KG1 (cell line): ENCODE measurements at places on chromosomes 7 and 10.

DNA sequence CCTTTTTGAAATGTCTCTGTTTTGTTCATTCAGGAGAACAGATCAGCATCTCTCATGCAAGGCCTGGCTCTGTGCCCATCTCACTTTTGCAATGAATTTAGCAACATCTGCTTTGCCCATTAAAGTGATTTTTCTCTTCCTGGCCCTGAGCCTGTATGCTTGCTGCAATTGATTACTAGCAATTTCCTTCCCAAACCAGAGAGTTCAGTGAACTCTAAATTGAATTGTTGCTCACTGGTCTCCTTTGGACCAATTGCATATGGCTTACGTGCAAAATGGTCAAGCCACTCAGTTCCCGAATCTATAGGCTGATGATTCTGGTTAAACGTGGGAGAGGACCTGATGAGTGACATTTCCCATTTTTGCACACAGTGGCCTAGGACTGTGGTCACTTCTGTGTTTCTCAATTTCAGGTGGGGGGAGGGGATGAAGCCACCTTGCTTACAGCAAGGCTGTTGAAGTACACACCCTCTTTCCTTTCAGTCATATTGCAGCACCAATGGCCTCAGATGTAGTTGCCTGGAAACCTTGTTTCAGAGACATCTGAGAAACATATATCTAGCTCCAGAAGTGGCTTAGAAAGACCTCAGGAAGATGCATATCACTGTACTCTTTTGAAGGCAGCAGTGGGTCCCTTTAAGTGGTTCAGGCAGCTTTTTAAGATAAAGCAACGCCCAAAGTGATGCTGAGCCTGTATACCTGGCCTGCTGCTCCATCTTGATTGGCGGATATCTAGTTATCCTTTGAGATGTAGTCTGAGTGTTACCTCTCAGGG is 201.4 kb downstream of the PTEN start:
- peak; percentile 32 for DNase-seq

DNA sequence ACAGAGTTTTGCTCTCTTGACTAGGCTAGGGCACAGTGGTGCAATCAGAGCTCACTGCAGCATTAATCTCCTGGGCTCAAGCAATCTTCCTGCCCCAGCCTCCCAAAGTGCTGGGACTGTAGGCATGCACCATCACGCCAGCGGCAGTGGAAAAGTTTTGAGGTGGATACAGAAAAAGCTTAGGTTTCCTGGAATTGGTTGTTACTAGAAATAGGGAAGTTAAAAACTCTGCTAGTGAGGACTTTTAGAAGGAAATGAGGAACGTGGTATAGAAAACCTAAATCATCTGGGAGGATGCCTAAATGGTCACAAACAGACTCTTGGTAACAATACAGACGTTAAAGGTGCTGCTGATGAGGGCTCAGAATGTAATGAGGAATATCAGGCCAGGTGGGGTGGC is 10.9 kb upstream of the SNX8 start:
- DNase-seq = no peak

DNA sequence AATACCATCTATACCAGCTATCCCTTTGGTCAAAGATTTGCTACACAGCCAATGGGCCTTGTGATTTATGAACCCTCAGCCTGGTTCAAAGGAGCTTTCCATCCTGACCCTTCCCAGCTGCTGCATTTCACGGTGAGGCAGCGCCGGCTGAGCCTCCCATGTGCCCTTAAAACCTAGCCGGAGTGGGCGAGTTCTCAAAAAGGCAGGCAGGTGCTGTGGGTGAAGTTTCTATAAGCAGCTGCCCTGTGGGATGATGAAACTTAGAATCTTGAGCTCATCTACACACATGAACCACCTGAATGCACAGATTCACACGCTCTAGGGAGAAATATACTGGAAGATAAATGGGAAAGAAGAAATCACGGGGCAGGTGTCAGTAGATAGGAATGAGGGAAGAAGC is 224.7 kb downstream of the MLLT10 start:
- no peak for DNase-seq

DNA sequence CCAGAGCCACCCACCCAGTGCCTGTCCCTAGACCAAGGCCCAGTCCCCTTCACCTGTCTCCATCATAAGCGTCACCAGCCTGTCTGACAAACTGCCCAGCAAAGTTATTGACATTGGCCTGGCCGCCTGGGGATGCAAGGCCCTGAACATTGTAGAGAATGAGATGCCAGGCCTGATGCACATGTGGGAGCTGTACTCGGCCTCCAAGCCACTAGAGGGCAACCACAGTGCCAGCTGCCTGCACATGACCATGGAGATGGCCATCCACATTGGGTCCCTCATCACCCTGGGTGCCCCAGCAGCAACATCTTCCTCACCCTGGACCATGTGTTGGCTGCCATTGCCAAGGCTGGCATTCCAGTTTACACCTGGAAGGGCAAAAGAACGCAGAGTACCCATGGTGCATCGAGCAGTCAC is 63.7 kb upstream of the ANTXRL start:
- no peak for DNase-seq

GRCh38 chr7:729140-730000 is 2.3 kb upstream of the PRKAR1B start:
- no peak for DNase-seq

DNA sequence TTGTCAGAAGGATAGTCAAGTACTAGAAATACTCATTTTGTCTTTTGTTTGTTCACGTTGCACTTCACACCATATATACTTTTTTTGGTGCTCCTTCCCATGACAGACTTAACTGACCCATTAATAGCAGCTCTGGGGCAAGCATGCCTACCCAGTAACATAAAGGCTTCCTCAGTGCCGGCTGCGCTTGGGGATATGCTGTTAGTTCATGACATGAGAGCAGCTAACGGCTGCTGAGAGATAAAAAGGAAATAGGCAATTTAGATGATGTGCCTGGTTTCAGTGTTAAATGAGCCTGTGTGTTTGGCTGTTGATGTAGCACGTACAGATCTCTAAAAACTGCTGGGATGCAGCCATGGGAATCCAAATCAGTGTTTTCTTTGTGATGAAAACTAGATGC is 86.4 kb downstream of the TAX1BP1 start:
- DNase-seq = no peak

DNA sequence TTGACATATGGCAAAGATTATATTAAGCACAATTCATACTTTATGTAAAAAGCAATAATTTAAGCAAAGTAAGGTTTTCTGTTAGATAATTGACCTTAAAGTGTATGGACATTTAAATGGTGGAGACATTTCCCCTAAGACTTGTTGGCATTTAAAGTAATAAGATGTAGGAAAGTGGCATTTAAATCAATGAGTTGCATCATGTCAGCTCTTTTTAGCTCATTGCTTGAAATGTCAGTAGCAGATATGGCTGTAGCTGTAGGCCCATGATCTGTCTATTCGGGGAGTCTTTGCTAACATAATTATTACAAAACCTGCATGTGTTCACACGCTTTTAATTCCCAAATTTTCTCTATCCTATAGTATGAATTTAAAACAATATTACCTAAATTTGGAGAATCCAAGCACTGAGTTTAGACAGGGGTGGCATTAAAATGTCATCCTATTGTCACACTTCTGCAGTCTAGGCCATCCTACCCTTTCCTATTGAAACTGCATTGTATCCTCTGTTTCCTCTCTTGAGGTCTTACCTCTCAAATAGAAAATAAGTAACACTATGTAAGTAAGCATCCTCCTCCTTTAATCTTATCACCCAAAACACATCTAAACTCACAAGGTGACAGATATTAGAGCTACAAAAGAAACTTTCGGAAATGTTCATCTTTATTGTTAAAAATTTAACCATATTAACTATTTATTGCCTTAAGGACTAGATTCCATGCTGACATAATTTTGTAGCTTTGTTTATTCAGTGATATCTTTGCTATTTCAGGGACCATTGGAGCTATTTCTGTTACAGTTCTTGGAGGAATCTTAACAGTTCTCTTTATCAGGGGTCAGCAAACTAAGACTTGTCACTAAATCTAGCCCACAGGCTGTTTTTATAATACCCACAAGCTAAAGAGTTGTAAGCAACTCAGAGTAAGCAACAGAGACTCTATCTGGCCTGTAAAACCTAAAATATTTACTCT is 91.2 kb downstream of the LCOR start:
- no peak for DNase-seq

GRCh38 chr10:32540691-32541470 is 94.9 kb downstream of the CCDC7 start:
- DNase-seq = no peak

- DNase-seq = no peak
These were observed 21.0 kb downstream of the ASB13 start for GRCh38 chr10:5645375-5645774.

DNA sequence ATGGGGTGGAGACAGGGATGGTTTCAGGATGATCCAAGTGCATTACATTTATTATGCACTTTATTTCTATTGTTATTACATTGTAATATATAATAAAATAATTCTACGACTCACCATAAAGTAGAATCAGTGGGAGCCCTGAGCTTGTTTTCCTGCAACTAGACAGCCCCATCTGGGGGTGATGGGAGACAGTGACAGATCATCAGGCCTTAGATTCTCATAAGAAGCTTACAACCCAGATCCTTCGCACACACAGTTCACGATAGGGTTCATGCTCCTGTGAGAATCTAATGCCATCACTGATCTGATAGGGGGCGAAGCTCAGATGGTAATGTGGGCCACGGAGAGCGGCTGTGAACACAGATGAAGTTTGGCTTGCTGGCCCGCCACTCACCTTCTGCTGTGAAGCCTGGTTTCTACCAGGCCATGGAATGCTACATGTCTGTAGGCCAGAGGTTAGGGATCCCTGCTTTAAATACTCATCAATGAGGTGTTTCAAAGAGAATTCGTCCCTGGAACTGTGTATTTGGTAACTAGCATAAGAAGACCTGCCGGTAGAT is 21.2 kb upstream of the PRKCQ start:
- DNase-seq = no peak

DNA sequence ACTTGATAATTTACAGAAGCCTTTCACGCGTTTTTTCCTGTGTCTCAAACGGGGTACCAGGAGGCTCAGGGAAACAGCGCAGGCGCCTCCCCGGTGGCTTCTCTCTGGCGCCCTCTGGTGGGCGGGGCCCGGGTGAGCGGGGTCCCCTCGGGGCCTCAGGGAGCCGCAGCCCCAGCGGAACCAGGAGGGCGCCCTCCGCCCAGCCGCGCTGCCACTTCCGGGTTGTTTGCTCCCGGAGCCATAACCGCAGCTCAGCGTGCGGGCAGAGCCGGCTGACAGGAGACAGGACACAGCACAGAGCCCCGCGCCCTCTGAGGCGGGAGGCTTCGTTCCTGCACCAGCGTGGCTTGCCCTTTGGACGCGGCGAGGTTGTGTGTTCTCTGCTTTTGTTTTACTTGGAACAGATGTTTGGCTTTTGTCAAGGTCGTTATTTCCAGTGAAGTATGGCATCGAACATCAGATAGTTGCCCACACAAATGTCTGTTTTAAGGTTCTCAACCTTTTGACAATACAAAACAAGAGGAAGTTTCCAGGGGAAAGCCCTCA is 6.9 kb upstream of the CYP2E1 start:
- DNase-seq = peak; percentile 70

GRCh38 chr10:588246-589165 is 101.0 kb downstream of the DIP2C start:
- DNase-seq = no peak

DNA sequence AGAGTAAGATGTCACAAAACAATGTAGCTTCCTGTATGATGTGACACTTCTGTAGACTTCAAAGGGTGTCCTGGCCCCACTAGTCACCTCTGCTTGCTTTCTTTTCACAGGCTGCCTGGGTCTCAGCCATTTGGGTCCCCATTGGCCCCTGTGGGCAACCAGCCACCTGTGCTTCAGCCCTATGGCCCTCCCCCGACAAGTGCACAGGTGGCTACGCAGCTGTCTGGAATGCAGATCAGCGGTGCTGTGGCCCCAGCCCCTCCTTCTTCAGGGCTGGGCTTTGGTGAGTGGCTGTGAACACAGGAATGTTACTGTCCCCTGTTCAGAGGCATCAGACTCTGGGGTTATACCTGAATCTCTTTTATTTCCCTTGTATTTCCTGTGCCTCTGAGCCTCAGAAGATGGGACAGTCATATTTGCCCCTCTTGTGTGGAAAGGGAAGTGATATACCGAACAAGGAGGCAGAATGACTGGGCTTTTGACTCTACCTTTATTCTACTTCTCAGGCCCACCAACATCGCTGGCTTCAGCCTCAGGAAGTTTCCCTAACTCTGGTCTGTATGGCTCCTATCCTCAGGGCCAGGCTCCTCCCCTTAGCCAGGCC is 15.4 kb downstream of the SEC24C start:
- no peak for DNase-seq

DNA sequence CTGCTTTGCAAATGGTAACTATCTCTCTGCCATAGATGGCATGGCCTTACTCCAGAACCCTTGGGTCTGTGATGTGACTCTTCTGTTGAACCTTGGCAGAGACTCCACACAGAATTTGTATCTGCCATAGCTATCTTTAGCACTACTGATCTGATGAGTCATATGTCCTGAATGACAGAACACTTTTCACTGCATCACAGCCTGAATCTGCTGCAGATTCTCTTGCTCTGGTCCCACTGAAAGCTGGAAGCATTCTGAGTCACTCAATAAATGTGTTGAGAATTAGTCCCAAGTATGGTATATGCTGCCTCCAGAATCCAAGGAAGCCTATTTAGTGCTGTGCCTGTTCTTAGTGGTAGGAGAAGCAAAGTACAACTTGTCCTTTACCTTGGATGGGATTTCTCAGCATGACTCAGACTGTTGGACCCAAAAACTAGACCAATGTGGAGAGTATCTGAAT is 39.5 kb upstream of the ANKRD1 start:
- DNase-seq = no peak

- DNase-seq = no peak
These were observed 248.5 kb upstream of the NPY start for GRCh38 chr7:24035366-24036032.

DNA sequence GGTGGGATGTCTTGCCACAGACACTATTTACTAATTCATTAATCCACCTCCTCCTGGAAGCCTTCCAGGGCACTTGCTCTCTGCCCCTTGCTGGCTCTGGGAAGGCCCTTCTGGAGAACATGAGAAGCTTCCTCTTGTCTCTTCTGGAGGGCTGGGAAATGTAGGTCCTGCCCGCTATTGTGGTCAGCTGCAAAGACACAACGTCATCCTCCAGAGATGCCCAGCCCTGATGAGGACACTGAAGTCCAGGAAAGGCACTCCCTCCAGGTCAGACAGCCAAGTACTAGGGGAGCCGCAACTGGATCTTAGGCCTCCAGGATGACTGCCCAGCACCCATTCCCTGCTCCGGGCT is 9.6 kb upstream of the TACR2 start:
- DNase-seq = no peak

GRCh38 chr7:151686016-151686766 is 166.5 kb upstream of the RHEB start:
- DNase-seq = no peak

GRCh38 chr7:28378574-28379149 is 33.7 kb upstream of the CREB5 start:
- DNase-seq = no peak
